ENCODE measurements at places on chromosomes 3 and 15. TPM values are rescaled to one million over a fixed set of nuclear protein-coding genes. Genes with fewer than 3 reads are reported as not detected.

IQCB1 gene
- total RNA-seq = 30.1 TPM

PRR23E gene
- total RNA-seq = not detected

C2CD4A gene
- not detected for total RNA-seq

FOXB1 gene
- total RNA-seq = 0.75 TPM

PLA2G4D gene
- total RNA-seq = not detected

PLOD2 gene
- 0.26 TPM for total RNA-seq

PGBD4 gene
- total RNA-seq = 3.1 TPM

SNTN gene
- not detected for total RNA-seq

SOX2 gene
- total RNA-seq = not detected

RLBP1 gene
- total RNA-seq = not detected

MB21D2 gene
- 15.6 TPM for total RNA-seq

FETUB gene
- not detected for total RNA-seq

CCR5 gene
- 12.0 TPM for total RNA-seq

KLHL40 gene
- total RNA-seq = not detected

GPR160 gene
- total RNA-seq = 17.4 TPM

PARP16 gene
- total RNA-seq = 16.0 TPM

DNAJA4 gene
- 24.2 TPM for total RNA-seq

GPR149 gene
- not detected for total RNA-seq

ENTPD3 gene
- total RNA-seq = not detected

THSD4 gene
- not detected for total RNA-seq

CLDN18 gene
- not detected for total RNA-seq

GATA2 gene
- total RNA-seq = not detected

FEZF2 gene
- total RNA-seq = not detected

GRAMD1C gene
- 0.81 TPM for total RNA-seq

PLXNB1 gene
- total RNA-seq = 2.6 TPM

PLA2G4E gene
- total RNA-seq = not detected

SERPINI2 gene
- not detected for total RNA-seq

OR5K1 gene
- total RNA-seq = not detected

GOLGA8M gene
- 1.0 TPM for total RNA-seq

CCDC54 gene
- not detected for total RNA-seq

APBA2 gene
- total RNA-seq = 25.7 TPM

C3orf85 gene
- not detected for total RNA-seq

ALDH1A2 gene
- not detected for total RNA-seq

C3orf80 gene
- not detected for total RNA-seq

ALS2CL gene
- 28.9 TPM for total RNA-seq

CA12 gene
- not detected for total RNA-seq

CEP70 gene
- 18.3 TPM for total RNA-seq

SLC2A2 gene
- total RNA-seq = not detected

ZBTB20 gene
- 12.0 TPM for total RNA-seq

SHC4 gene
- 0.10 TPM for total RNA-seq

SENP5 gene
- 29.3 TPM for total RNA-seq

SLC12A8 gene
- 0.68 TPM for total RNA-seq

AMOTL2 gene
- total RNA-seq = not detected
